Activated T-cell treated with anti-CD3 and anti-CD28 coated beads, Interleukin-2, amount 50 U/mL, for 72 hours (primary cell): ENCODE measurements at places on chromosomes 4 and X. TPM values are rescaled to one million over a fixed set of nuclear protein-coding genes. Genes with fewer than 3 reads are reported as not detected.
A peak's percentile ranks its signal among the peaks of the same experiment; 100 is the strongest.

GRCh38 chr4:187084701-187085100, 361.0 kb upstream of the FAT1 start:
- DNase-seq: no peak

DNA sequence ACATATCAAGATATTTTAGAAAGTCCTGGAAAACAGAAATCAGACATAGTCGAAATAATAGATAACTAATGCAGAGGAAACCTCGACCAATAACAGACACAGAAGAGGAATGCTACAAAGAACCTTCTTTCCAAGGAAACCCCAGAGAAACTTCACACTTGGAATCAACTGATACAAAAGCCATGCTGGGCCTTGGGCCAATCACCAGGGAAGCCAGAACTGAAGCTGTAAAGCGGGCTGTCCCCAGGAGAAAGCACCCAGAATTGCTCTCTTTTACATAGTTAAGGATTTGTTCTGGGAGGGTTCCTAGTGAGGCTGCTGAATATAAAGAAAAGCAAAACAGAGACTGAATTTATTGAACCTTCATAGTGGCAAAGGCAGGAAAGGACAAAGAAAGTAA, 100.5 kb downstream of the PRDM5 start:
- DNase-seq: no peak

LPAR4 gene
- not detected for total RNA-seq

RASGEF1B gene
- 8.6 TPM for total RNA-seq

- no peak for DNase-seq
Measured at GRCh38 chr4:37890801-37891259, at the start of gene TBC1D1. TBC1D1 (plus strand) TSS chr4:37891084; CDS start chr4:37902096, 11,012 bp downstream.

GRCh38 chr4:4226606-4227438, at the start of gene OTOP1:
OTOP1 (minus strand) TSS chr4:4226929; CDS start chr4:4226864, 65 bp downstream.
- DNase-seq: no peak

DNA sequence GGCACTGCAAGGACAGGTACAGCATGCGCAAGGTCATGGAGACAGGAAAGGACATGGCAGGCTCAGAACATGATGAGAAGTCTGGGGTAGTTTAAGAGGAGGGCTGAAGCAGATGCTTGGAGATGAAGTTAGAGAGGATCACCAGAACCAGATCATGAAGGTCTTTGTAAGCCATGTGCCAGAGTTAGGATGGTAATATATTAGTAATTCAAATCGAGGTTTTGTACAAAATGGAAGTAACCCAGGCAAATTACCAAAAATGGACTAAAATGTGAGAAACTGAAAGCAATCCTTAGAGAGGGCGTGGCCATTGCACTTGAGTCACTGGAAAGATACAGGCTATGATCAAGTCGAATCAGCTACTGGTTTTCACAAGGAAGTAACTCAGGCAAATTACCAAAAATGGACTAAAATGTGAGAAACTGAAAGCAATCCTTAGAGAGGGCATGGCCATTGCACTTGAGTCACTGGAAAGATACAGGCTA, 13.5 kb downstream of the RXFP1 start:
- DNase-seq: peak; percentile 14

DNA sequence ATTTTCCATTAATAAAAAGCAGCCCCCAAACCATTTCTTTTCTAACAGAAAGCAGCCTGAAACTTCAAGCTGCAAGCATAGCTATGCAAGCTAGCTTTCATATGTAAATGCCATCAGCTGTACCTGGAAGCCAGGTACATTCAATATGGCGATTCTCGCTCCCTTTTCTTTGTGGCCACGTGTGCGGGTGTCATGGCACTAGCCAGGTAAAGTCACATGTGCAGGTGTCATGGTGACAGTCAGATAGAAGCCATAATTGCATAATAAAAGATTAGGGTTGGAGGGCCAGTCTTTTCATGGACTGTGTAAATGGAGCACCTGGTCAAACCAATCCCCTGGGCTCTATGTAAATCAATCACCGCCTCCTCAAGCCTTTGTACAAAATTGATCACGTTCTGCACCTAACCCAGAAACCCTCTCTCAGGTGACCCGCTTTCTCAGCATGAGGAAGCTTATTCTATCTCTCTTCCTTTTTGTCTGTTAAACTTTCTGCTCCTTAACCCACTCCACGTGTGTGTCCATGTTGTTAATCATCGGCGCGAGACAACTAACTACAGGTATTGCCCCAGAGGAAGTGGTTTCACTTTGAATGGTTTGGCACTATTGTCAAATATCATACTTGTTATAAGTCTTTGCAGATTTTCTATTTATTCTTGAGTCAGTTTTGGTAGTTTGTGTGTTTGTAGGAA, 18.0 kb upstream of the RHOXF2 start:
- no peak for DNase-seq

- peak; percentile 60 for DNase-seq
Measured at GRCh38 chr4:159175085-159175988, 72.5 kb downstream of the RAPGEF2 start.

DNA sequence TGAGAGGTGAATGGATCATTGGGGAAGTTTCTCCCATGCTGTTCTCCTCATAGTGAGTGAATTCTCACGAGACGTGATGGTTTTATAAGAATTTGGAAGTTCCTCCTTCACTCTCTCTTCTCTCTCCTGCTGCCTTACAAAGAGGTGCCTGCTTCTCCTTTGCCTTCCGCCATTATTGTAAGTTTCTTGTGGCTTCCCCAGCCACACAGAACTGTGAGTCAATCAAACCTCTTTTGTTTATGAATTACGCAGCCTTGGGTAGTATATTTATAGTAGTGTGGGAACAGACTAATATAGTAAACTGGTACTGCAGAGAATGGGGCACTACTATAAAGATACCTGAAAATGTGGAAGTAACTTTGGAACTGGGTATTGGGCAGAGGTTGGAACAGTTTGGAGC, 7.8 kb upstream of the CTAG2 start:
- no peak for DNase-seq

- DNase-seq: no peak
Measured at GRCh38 chr4:88897180-88897579, 159.8 kb downstream of the FAM13A start.

- peak; percentile 57 for DNase-seq
Measured at GRCh38 chrX:129540068-129540653, at the start of gene OCRL. OCRL (plus strand) TSS chrX:129540259; CDS start chrX:129540440, 181 bp downstream.

DNA sequence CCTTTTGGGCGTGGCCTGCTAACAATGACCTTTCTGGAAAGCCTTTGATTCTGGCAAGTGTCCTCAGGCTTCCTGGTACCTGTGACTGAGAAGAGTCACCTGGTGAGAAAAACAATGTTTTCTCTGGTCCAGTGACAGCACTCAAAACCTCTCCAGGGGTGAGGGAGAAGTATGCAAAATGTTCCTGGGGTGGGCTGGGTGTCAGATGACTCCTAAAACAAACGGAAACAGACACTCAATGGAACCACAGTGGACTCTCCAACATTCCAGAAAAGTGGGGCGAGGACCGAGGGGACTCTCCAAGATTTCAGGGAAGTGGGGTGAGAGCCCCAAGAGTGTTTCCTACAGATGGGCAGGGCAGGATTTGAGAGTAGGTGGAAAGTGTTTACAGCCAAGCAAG, 69.5 kb downstream of the ANAPC4 start:
- no peak for DNase-seq

DNA sequence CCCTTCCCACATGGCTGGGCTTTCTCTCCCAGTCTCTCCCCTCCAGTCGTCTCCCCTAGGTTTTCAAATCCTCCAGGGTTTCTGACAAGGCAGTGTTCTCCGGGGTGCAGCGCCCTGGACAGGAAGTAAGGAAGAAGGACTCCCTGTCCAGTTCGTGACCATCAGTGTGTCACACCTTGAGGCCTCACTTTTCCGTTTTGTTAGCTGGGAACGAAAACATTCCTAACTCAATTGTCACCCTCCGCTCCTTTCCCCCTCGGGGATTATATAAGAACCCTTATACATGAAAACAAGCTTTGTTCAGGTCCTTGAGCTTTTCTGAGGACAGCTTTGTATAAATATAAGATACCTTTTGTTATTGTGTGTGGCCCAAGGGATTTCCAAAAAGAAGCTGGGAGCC, 92.1 kb downstream of the KDR start:
- no peak for DNase-seq

DNA sequence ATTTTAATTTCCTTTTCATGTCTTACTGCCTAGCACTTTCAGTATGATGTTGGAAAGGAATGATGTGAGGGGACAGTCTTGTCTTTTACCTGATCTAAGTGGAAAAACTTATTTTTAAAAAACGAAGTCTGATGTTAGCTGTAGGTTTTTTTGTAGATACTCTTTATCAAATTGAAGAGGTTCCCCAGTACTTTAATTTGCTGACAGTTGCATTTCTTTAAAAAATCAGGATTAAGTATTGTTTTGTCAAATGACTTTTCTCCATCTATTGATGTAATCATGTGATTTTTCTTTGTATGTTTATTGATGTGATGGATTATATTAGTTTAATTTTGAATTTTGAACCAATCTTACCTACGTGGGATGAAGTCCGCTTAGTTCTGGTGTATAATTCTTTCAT, 568.4 kb upstream of the AGA start:
- DNase-seq: no peak

DNA sequence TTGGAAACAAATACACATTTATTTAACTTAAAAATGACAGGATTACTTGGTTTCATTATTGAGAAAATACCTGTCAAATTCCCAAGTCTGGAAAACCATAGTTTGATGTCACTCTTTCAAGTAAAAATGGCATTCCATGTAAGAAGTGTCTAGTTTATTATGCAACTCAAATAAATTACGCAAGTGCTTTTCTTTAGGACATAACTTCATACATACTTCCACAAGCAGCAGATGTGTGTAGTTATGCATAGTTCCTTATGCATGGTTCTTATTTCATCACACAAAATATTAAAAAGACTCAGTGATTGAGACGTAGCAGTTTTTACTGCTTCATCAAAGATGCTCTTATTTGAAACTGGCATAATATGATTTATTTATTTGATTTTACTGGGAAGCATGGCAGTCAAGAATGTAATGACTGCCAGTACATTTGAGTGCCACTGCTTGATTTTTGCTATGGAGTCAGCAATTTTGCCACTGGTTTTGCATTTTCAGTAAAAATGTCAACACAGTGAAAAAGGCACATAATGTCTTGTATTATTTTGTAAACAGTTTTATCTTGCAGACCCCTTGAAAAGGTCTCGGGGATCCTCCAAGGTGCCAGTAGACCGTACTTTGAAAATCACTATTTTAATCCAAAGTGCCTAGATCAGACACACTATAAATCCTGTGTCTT, 62.1 kb downstream of the CLCN3 start:
- no peak for DNase-seq

NUDT10 gene
- 2.0 TPM for total RNA-seq

DNA sequence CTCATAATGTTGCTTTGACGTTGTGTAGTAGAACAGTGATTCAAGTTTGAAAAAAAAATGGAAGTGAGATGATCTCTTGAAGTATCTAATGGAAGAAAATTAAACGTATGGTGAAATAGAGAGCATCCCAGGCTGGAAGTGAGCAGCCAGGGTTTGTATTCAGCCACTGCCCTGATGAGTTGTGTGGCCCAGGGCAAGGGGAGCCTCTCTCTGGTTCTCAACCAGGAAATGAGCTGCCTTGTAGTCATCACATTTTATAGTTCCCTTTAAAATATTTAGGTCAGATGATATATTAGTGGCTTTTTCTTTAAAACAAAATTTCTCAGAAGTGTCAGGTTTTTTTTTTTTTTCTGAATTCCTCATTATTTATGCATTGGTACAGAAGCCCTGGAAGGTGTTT, 150.3 kb downstream of the GPAT3 start:
- no peak for DNase-seq

DNA sequence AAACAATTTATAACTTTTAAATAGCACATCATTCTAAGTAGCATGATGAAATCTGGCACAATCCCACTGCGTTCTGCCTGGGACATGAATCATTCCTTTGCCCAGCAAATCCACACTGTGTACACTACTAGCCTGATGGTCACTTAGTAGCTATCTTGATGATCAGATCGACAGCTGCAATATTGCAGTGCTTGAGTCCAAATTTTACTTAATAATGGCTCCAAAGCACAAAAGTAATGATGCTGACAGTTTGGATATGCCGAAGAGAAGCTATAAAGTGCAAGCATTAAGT, 86.6 kb upstream of the NPNT start:
- DNase-seq: no peak

GRCh38 chr4:108930186-108930585, 167.3 kb upstream of the ETNPPL start:
- no peak for DNase-seq

GRCh38 chr4:4868758-4869723, 9.6 kb downstream of the MSX1 start:
- no peak for DNase-seq

DNA sequence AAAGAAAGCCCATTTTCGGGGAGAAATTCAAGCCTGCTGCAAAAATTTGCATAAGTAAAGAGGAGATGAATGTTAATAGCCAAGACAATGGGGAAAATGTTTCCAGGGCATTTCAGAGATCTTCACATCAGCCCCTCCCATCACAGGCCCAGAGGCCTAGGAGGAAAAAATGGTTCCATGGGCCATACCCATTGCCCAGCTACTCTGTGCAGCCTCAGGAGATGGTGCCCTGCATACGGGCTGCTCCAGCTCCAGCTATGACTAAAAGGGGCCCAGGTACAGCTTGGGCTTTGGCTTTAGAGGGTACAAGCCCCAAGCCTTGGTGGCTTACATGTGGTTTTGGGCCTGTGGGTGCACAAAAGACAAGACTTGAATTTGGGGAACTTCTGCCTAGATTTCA, 168.0 kb upstream of the DIPK2B start:
- DNase-seq: no peak

DNA sequence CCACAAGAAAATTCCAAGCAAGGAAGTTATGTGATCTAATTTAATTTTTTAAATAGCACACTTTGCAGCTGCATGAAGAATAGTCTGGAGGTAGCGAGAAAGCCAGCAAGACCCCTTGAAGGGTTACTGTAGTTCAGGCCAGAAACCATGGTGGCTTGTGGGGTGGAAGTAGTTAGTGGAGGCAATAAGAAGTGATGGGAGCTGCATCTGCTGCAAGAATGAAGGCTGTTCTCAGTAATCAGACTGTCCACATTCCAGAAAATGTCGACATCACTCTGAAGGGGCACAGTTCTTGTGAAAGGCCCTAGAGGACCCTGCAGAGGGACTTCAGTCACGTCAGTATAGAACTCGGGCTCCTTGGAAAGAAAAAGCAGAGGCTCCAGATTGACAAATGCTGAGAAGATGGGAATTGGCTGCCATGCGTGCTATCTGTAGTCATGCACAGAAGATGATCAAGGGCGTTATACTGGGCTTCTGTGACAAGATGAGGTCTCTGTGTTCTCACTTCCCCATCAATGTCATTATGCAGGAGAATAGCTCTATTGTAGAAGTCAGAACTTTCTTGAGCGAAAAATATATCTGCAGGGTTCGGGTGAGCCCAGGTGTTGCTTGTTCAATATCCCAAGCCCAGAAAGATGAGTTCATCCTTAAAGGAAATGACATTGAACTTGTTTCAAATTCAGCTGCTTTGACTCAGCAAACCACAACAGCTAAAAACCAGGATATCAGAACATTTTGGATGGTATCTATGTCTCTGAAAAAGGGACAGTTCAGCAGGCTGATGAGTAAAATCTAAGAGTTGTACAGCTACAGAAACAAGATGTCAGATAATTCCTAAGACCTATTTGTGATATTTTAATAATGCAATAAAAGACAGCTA, 254.2 kb downstream of the CBR4 start:
- DNase-seq: no peak

CT45A10 gene
- not detected for total RNA-seq

- DNase-seq: no peak
Measured at GRCh38 chr4:141079393-141079930, 53.8 kb downstream of the RNF150 start.
